ENCODE measurements at places on chromosomes 11 and 22.

DNA sequence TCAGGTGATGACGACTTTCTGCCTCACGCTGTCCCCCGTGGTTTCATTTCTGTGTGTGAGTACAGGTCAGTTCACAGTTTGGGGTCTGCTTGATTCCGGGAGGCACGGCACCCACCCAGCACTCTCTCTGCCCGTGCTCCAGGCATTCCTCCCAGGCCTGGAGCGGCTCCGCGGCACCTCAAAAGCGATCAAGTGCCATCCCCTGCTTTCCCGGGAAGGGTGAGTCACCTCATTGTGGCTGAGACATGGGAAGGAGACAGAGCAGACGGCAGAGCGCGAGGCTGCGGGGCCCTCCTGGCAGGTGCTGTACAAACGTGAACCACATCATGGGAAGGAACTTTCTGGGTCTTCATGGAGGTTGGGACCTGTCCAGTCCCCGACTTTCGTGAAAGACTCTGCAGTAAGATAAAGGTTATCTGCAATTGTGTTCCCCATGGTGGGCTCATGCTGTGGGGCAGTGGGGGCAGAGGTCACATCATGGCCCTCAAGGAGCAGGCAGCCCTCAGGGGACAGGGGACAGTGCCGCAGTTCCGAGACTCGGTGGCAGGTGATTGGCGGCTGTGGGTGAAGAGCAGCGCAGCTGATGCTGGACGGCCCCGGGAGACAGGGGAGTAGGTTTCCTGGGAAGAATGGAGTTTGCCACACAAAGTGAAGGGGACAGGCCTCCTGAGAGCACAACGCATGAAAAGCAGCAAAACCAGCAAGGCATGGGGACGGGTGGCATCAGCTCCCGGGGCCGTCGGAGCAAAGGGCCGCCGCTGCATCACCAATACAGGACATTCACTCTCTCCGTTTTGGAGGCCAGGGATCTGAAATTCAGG, 65.3 kb downstream of the CELSR1 start:
- no peaks in the 10 kb centered on the region for H3K4me1 ChIP-seq
- DNase-seq, result no peak
- H3K27ac ChIP-seq, result no peak overlapping the region
- H3K36me3 ChIP-seq, result no peaks in the 10 kb centered on the region

DNA sequence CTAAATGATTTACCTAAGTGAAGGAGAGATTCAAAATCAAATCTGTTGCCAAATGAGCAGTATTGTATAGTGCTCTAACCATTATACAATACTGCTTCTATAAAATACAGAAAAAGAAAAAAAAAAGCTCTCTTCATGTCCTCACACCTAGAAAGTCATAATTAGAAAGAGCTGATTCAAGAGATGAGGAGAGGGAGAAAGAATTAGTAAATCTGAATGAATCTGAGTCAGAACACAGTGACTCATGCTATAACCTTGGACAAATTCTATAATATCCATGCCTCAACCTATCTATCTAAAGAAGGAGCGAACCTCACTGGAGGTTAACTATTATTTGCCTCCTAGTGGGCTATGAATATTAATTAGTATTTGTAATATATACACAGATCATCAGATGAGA, 29.4 kb downstream of the AMBRA1 start:
- no peaks in the 10 kb centered on the region for H3K36me3 ChIP-seq
- H3K27ac ChIP-seq, result no peak overlapping the region
- H3K4me3 ChIP-seq, result no peak overlapping the region
- DNase-seq, result no peak
- H3K27me3 ChIP-seq, result no peaks in the 10 kb centered on the region
- no peaks in the 10 kb centered on the region for H3K4me1 ChIP-seq

DNA sequence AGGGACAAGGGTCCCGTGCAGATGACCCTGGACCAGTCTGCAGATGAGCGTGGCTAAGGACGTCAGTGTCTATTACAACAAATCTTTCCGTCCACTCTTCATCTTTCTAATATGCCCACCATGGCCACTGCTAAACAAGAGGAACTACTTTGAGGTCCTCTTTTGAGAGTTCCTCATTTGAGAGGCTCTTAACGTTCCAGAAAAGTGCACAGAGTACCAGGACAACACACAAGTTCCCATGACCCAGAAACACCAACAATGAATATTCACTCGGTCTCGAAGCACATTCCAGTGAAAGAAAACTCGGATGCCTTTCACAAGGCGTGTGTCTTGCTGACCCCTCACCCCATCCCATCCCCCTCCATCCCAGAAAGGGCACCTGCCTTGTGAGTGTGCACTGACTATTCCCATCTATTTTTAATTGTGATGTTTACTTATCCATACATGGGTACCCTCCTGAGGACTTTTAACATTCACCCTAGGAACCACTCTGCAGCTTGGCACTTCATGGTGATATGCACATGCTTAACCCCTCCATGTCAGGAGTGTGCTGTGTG, 157.0 kb downstream of the SHANK2 start:
- H3K27me3 ChIP-seq, result no peaks in the 10 kb centered on the region
- H3K4me1 ChIP-seq, result no peaks in the 10 kb centered on the region
- peaks cover 25% of the 10 kb centered on the region for H3K36me3 ChIP-seq
- H3K4me3 ChIP-seq, result no peak overlapping the region

DNA sequence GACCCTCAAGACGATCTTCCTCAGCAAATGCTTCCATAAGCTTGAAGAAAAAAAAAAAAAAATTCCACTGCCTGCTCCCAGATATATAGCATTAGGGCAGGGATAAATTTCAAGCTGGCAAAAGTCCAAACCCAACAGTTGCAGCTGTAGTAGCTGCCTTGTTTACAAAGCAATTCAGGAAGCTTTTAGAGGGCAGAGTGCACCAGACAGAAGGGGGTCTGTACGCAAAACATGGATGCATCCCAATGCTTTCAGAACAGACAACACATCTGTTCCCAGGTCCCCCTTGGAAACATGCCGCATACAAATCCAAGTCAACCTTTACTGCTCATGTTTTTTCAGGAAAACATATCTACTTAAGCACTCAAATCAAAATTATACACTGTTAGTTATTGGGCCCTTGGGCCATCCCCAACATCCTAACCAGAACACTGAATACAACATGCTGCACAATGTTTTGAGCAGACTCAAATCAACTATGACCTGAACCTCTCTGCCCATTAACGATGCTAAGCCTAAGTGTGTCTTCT, 94.5 kb downstream of the CADM1 start:
- no peak overlapping the region for H3K27ac ChIP-seq
- no peak for DNase-seq
- no peak overlapping the region for H3K4me3 ChIP-seq
- peaks cover 4% of the 10 kb centered on the region for H3K4me1 ChIP-seq
- H3K27me3 ChIP-seq, result no peaks in the 10 kb centered on the region

- H3K27me3 ChIP-seq, result no peaks in the 10 kb centered on the region
- H3K27ac ChIP-seq, result no peak overlapping the region
- H3K4me1 ChIP-seq, result peaks cover 3% of the 10 kb centered on the region
- no peaks in the 10 kb centered on the region for H3K36me3 ChIP-seq
Measured at GRCh38 chr11:8810540-8811301, 100.3 kb upstream of the AKIP1 start.

DNA sequence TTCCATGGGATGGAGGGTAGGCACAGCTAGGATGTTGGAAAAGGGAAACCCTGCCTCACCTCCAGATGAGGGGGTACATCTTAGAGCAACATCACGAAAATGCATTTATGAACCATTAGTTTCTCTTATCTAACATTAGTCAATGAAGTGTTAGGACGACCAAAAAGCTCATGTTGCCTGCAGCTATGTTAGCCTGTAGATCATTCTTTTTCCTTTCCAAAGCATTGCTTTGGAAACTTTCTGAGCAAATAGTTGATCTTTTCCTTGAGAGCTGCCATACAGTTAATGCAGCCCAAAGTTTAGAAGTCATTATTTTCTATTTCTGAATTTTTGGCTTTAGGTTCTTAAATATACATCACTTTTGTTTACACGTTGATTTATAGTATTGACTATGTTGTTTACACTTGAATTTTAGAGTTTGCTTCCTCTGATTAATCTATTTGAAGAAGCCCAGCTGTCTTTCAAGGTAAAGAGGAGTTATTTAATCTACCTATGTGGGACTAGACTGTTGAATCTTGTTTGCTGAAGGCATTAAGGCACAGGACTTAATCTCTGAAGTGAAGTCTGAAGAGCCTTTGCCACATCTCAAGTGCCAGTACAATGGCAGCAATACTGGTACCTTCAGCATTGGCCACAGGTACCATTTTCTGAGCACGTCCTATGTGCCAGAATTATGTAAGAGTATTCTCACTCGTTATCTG, 11.0 kb downstream of the POU2AF3 start:
- no peaks in the 10 kb centered on the region for H3K27me3 ChIP-seq
- H3K4me3 ChIP-seq, result no peak overlapping the region
- H3K27ac ChIP-seq, result no peak overlapping the region
- no peaks in the 10 kb centered on the region for H3K4me1 ChIP-seq
- no peak for DNase-seq
- no peaks in the 10 kb centered on the region for H3K36me3 ChIP-seq

GRCh38 chr22:47111626-47112581, 349.5 kb downstream of the TBC1D22A start:
- H3K4me3 ChIP-seq, result no peak overlapping the region
- H3K36me3 ChIP-seq, result no peaks in the 10 kb centered on the region
- H3K27me3 ChIP-seq, result no peaks in the 10 kb centered on the region
- DNase-seq, result no peak

GRCh38 chr11:46523290-46523689, 70.5 kb downstream of the AMBRA1 start:
- H3K36me3 ChIP-seq, result no peaks in the 10 kb centered on the region
- H3K27ac ChIP-seq, result no peak overlapping the region
- no peaks in the 10 kb centered on the region for H3K27me3 ChIP-seq
- DNase-seq, result no peak
- no peak overlapping the region for H3K4me3 ChIP-seq
- peaks cover 2% of the 10 kb centered on the region for H3K4me1 ChIP-seq

DNA sequence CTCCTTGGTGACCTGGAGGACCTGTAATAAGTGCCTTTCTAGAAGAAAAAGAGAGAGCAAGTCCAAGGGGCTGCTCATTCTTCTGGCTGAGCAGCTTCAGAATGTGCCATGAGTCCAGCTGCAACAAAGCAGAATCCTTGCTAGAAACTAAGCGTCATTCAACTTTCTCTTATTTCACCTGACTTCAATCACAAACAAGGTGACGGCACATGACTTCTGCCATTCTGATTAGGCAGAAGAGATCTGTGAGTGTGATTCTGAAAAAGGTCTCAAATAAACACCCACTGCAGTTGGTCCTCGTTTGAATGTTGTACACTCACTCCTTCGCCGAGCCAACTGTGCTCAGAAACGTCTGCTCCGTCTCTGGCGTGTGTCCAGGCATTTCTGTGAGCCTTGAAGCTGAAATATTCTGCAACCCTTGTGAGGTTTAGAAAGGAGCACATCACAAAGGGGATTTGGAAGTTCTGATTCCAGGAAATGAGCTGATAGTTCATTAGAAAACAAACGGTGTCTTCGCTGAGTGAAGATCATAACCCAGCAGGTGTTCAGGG, 623.8 kb upstream of the KIRREL3 start:
- no peaks in the 10 kb centered on the region for H3K4me1 ChIP-seq
- H3K4me3 ChIP-seq, result no peak overlapping the region
- H3K36me3 ChIP-seq, result no peaks in the 10 kb centered on the region
- H3K27ac ChIP-seq, result no peak overlapping the region
- no peak for DNase-seq

GRCh38 chr22:36443198-36443770, 38.2 kb downstream of the TXN2 start:
- no peak overlapping the region for H3K27ac ChIP-seq
- no peaks in the 10 kb centered on the region for H3K27me3 ChIP-seq
- no peak for DNase-seq
- no peaks in the 10 kb centered on the region for H3K4me1 ChIP-seq

DNA sequence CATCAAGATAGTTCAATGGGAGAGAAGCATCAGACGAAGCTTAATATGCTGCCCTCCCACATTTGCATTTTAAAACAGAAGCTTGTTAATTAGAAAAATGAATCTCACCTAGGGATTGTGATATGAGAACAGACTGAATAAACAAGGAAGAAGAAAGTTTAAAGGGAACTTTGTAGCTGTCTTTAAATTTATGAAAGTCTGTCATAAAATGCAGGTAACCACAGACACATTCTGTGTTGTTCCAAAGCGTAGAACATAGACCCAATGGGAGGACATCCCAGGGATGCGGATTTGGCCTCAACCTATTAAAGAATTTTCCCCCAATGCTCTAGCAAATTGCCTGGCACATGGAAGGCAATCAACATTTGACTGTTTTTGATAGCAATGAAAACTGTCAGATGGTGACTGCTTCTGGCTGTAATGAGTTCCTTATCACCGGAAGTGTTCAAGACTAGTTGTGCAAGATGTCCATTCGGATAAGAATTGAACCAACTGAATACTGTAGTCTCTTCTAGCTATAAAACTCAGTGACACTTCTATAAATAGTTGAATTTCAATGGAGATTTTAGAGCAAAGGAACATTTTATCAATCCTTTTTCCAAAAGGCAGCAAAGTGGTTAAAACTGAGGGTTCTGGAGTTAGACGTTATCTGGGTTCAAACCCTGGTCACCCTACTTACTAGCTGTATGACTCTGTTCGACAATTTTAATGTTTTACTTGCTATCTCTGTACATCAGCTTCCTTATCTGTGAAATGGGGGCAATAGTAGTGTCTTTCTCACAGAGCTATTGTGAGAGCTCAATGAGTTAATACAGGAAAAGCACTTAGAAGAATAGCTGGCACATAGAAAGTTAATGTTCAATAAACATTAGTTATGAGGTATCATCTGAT, 64.9 kb downstream of the LIF start:
- DNase-seq, result no peak
- no peaks in the 10 kb centered on the region for H3K4me1 ChIP-seq
- H3K4me3 ChIP-seq, result no peak overlapping the region
- H3K27me3 ChIP-seq, result no peaks in the 10 kb centered on the region
- no peak overlapping the region for H3K27ac ChIP-seq
